ENCODE measurements at places on chromosomes 13 and 19. TPM values are rescaled to one million over a fixed set of nuclear protein-coding genes. Genes with fewer than 3 reads are reported as not detected.

CEACAM16 gene
- total RNA-seq = not detected

GRCh38 chr19:35021016-35021415 lies 9.3 kb upstream of the SCN1B start:
- no peak overlapping the region for H3K4me3 ChIP-seq
- H3K36me3 ChIP-seq = peaks cover 96% of the 10 kb centered on the region
- no peak for DNase-seq
- no peaks in the 10 kb centered on the region for H3K4me1 ChIP-seq

DNA sequence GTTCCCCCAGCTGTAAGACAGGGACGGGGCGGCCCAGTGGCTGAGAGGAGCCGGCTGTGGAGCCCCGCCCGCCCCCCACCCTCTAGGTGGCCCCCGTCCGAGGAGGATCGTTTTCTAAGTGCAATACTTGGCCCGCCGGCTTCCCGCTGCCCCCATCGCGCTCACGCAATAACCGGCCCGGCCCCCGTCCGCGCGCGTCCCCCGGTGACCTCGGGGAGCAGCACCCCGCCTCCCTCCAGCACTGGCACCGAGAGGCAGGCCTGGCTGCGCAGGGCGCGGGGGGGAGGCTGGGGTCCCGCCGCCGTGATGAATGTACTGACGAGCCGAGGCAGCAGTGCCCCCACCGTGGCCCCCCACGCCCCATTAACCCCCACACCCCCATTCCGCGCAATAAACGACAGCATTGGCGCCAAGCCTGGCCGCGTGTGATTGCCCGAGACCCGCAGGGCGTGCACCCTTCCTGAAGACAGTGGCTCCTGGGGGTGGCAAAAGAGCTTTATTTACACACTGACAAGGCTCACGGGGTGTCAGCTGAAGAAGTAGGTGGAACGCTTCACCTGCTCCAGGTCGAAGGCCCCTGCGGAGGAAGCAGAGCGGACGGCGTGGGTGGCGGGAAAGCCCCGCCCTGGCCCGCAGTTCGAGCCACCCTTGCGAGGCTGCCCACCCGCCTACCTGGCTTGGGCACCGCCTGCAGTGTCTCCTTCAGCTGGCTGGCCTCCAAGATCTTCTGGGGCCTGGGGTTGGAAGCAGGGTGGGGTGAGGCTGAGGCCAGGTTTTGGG lies 16.4 kb downstream of the POLRMT start:
- no peaks in the 10 kb centered on the region for H3K4me1 ChIP-seq
- no peak for DNase-seq
- no peak overlapping the region for H3K27ac ChIP-seq
- H3K27me3 ChIP-seq = no peaks in the 10 kb centered on the region
- H3K4me3 ChIP-seq = no peak overlapping the region
- peaks cover 44% of the 10 kb centered on the region for H3K36me3 ChIP-seq

DNA sequence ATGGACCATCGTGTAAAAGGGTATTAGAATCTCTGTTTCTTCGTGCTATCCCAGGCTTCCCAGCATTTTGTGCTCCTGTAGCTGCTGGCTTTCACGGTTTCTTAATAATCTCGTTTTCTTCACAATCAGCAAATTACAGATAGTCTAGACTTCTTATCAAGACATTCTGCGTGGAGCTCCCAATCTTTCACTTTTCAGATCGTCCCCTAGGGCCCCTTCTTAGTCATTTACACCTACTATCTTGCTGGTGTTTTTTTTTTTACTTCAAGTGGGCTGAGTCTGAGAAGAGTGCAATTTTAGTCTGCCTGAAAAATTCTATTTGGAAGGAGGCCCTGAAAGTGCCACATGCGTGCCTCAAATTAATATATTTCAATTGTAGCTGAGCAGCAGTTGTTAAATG lies 275.1 kb downstream of the SHISA2 start:
- H3K36me3 ChIP-seq = no peaks in the 10 kb centered on the region
- no peaks in the 10 kb centered on the region for H3K27me3 ChIP-seq
- no peak overlapping the region for H3K4me3 ChIP-seq

Measured in right atrium auricular region (tissue), 2 donors.